ENCODE measurements at places on chromosomes 6 and 20.

GRCh38 chr6:6007366-6008088 is 802 bp upstream of the NRN1 start:
- DNase-seq: no peak

DNA sequence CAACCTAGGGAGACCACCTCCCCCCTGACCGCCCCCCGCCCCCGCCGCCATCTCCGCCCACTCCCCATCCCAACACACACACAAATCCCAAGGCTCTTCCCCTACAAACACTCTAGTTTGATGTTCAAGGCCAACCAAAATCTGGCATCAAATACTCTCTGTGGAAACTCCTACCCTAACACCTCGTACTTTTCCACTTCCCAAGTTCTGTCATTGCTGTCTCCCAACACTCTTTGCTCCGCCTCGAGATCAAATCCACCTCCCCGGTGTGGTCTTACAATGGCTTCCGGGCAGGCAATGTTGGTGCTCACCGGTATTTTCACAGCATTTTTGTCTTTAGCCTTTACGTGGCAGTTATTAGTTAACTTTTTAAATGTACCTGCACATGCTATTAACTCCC is 4.8 kb upstream of the QKI start:
- no peak for DNase-seq

- DNase-seq: no peak
Measured at GRCh38 chr20:61933951-61934715, 131.5 kb downstream of the TAF4 start.

- no peak for DNase-seq
Measured at GRCh38 chr20:15547119-15547518, 1026.1 kb downstream of the KIF16B start.

GRCh38 chr6:95690328-95690727 is 113.0 kb downstream of the MANEA start:
- peak; percentile 1 for DNase-seq

GRCh38 chr20:15455279-15455678 is 1117.9 kb upstream of the FLRT3 start:
- no peak for DNase-seq

GRCh38 chr6:19690325-19691075 is 146.7 kb upstream of the ID4 start:
- no peak for DNase-seq

DNA sequence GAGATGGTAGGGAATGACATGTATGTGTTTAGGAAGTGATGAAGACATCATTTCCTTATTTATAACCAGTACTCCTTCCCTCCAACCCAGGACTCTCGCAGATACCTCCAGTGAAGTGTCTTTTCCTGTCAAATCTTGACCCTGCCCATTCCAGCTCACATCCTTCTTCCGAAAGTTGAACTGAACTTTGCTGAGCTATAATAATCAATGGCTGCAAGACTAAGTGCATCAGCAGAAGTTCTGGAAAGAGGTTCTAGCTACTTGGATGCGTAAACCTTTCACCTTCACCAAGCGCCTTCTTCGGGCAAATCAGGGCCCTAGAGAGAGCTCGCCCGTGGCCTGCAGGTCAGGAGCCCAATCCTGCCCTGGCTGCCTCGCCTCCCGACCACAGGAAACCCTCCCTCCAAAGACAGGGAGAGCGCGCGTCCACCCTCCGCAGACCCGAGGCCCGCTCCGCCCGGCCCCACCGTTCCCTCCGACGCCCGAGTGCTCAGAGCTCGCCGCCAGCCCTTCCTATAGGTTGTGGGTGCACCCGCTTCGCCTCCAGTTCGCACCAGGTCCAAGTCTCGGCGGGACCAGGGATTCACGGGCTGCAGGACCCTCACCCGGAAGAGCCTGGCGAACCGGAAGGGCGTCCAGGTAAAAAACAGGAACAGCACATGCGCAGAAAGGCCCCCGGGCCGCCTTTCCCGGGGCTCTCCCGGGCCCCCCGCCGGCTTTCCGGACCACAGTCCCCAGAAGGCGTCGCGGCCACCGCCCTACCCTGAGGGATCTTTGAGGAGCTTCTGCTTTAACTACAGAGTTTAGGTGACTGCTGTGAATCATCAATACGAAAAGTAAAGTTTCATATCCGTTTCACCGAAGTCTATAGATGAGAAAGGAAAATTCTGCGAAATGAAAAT is at the start of gene ZNF334:
Gene ZNF334, minus strand, starts transcription at position 617 of the 902 bp plus-strand sequence. CDS start 1,457 bp downstream, outside the sequence.
- DNase-seq: peak; percentile 21

- peak; percentile 78 for DNase-seq
Measured at GRCh38 chr6:122717350-122717749, 62.2 kb upstream of the FABP7 start.

DNA sequence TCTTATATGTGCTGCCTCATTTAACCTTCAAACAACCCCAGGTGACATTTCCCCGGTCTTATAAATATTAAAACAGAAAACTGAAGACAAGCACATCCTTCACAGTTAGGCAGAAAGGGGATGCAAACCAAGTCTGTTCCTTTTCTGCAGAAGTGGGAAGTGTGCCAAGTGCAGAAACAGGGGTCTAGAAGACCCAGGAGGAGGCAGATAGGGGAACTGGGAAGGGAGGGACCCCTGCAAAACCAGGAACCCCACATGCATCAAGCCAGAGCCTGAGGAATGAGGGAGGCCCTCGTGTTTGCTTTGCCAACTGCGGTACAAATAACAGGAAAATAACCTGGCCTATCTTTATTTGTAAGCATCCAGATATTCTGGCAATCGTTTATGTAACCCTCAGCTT is 17.0 kb upstream of the CST3 start:
- no peak for DNase-seq

DNA sequence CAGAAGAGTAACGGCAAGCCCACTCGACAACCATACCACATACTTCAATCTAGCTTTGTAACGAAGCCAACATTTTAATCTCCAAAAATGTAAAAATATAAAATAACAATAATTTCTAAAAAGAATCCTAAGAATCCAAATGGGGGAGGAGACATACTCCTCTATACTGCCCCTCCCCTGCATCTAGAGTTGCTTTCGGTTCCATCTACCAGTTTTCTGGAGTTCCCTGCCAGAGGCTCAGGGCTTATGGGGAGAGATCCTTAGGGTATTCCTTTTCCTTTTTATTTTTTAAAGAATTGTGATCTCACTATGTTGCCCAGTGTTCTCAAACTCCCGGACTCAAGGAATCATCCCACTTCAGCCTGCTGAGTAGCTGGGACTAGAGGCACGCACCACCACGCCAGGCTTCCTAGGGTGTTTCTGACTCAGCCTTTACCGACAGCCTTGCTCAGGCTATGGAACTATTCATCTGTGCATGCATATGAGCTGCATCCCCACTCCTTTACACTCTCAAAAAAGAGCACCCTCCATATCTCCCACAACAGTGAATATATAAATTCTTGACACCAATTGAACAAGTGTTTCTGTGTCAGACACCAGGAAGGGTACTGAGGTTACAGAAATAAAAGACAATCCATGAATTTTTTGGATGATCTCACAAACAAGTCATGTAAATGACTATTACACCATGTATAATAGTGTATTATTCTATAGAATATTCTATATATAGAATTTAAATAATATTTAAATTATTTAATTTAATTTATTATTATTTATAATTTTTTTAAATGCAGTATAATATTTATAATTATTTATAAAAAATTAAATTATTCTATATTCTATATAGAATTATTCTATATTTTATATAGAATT is 40.7 kb upstream of the UBR2 start:
- DNase-seq: no peak

DNA sequence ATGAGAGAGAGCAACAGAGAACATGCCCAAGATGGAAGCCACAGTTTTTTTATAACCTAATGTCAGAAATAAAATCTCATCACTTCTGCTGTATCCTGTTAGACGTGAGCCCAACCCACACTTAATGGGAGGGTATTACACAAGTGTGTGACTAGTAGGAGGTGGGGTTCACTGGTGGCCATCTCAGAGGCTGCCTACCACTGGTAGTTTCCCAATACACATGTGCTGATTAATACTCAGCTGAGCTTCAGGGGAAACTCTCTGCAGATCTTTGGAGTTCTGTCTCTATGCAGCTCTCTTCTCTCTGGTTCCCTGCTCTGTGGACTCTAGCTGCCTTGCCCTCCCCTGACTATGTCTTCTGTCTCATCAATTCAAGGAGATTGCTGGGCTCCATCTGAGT is 35.7 kb downstream of the CNBD2 start:
- peak; percentile 96 for DNase-seq

- DNase-seq: no peak
Measured at GRCh38 chr6:44115866-44116265, 11.4 kb downstream of the MRPL14 start.

DNA sequence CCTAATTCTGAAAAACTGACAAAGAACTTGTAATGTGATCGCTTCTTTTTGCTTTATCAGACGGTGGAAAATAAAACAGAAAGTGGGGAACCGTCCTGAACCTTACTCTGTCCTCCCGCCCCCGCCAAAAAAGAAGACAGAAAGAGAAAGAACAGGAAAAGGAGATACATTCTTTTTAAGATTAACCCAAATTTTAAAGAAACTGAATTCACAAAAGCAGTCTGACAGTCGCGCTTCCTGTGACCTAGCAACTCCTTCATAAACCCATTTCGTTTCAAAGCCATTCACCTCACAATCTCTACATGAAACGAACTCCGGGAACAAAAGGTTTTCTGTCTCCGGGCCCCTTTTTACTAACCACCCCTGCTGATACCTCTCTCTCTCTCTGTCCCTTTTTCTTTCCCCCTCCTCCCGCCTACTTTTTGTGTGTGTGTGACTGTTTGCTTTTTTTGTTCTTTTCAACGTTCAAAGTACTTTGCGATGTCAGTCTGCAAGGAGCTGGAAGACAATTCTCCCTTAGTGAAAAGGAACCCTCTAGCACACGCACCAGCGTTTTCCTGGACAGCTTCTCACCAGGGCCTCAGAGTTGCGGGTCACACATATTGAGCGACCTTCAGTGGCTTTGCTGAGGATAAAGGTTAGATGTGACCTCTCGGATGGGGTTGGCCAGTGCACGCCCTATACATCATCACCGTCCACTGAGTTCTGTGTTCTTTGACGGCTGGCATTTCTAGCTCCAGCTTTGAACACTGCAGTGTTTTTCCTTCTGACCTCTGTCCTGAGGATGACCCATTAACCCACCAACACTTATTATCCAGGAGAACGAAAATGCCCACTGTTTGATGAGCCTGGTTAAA is 530 bp upstream of the NEDD9 start:
- DNase-seq: peak; percentile 6

DNA sequence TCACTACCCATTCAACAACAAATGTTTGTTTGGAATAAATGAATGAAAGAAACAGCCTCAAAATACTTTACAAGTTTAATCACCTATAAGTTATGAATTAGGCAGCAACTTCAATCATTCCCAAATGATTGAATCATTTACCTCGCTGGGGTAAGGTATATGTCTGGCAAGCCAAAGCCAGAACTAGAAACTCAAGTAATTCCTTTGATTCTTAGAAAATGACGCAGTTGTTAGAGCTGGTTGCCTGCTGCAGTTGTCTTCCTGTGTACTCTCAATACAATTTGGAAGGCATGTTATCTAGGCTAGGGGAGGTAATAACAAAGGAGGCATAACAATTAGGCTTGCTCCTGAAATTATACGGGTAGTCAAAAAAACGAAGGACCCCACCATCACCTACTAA is 160.6 kb downstream of the ATXN1 start:
- DNase-seq: no peak

DNA sequence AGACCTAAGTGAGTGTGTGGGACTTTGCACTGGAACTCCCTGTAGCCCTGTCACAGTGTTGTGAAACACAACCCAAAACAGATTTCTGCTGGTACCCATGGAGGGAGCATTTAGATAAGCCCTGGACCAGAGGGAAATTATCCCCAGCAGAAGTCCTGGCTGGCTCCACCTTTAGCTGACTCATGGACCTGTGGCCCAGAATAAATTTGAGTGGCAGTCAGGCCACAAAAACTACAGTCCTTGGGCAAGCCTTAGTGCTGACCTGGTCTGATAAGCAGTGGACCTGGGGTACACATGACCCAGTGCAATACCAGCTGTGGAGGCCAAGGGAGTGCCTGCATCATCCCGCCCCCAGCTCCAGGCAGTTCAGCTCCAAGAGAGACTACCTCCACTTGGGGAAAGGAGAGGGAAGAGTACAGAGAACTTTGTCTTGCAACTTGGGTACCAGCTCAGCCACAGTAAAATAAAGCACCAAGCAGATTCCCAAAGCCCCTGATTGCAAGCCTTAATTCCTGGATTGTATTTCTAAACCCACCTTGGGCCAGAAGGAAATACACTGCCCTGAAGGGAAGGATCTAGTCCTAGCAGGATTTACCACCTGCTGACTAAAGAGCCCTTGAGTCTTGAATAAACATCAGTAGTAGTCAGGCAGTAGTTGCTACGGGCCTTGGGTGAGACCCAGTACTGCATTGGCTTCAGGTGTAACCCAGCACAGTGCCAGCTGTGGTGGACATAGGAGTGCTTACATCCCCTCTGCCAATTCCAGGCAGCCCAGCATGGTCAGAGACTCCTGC is 140.4 kb upstream of the COL21A1 start:
- no peak for DNase-seq

- DNase-seq: no peak
Measured at GRCh38 chr20:7327810-7328209, 560.3 kb downstream of the BMP2 start.

GRCh38 chr6:79188885-79189480 is 45.5 kb downstream of the HMGN3 start:
- DNase-seq: no peak

DNA sequence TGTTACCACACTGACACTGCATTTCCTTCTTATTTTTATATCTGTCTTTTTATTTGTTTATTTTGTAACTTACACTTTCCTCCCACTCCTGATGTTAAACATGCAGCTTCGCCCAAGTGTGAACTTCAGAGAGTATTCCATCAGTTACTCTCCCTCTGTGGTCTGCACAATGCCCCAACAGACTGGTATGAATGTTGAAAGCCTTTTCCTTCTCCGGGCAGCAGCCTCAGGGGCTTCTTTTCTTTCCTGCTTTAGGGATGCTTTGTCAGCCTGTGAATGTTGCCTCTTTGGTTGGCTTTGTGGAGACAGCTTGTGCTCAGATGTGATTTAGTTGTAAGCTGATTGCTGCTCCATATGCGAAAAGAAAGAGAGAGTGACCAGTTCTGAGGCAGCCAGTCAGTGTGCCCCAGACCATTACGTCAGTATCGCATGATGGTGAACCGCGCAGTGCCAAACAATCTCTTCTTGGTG is 44.0 kb downstream of the SMPDL3A start:
- no peak for DNase-seq

GRCh38 chr6:29737707-29738630 is 14.7 kb downstream of the HLA-F start:
- peak; percentile 86 for DNase-seq

DNA sequence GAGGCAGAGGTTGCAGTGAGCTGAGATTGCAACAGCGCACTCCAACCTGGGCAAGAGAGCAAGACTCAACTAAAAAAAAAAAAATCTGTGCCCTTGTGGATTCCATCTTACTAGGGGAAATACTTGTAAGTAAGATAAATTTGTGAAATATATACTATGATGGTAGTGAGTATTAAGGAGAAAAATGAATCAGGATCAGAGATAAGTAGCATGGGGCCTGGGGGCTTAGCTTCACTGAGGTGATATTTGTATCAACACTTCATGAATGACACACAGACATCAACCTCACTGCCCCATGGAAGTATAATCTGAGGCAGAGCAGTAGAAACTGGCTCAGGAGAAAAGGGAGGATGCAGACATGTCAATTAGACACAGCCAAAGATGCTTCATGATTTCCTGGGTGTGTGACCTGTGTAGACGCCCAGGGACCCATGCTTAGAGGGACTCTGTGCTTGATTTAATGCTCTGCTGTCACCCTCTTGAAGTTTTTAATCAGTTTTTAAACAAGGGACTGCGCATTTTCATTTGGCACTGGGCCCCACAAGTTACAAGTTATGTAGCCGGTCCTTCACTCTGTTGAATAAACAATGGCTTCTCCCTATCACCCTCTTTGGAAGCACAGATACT is 41.9 kb downstream of the PCNA start:
- peak; percentile 23 for DNase-seq

GRCh38 chr6:27863962-27864905 is 48.0 kb downstream of the OR2B2 start:
- DNase-seq: peak; percentile 26
